ENCODE measurements at places on chromosomes 6 and 20.

DNA sequence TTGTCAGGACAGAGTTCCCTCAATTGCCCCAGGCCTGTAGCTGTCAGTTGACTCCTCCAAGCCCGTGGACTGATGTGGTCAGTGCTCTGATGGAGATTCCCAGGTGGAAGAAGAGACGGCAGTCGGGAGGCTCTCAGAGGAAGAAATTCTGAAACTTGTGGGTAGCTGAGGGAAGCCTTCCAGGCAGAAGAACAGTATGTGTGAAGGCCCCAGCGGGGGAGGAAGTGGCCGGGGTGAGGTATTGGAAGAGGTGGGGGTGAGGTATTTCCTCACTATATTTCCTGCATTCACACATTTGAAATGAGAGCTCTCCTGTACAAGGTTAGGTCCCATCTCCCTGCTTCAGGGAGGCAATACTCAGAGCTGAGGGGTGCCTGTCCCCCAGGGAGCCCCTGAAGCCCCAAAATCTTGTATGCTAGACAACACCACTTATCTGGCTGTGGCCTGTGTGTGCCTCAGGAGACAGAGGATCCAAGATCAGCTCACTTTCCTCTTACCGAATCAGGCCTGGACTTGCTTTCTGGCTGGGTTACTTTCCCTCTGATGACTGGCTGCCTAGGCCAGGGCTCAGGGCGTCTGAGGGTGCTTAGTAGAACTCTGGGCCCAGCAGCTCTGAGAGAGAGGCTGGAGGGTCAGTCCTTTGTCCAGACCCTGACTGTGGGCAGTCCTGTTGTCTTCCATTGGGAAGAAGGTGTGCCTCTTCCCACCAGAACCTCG lies 49.3 kb upstream of the MYL9 start:
- DNase-seq = peak; percentile 73

DNA sequence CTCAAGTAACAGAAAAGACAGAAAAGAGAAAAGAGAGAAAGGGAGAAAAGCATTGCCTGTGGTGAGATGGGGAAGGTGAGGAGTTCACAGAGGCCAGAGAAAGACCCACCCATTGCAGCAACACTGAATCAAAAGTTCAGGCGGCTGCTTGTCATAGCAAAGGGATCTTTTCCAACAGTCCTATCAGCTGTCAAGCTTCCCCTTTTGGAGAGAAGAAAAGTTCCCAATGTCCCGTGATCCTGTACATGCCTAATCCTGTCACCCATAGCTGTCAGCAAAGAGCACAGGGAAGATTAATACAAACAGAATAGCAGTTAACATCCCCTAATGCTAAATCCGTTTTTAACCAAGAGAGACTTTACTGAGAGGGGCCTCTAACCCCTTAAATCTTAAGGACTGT lies 8.9 kb upstream of the TRIM38 start:
- no peak for DNase-seq

- DNase-seq = no peak
Observed at GRCh38 chr6:73696966-73697655, 1.1 kb downstream of the CD109 start.

DNA sequence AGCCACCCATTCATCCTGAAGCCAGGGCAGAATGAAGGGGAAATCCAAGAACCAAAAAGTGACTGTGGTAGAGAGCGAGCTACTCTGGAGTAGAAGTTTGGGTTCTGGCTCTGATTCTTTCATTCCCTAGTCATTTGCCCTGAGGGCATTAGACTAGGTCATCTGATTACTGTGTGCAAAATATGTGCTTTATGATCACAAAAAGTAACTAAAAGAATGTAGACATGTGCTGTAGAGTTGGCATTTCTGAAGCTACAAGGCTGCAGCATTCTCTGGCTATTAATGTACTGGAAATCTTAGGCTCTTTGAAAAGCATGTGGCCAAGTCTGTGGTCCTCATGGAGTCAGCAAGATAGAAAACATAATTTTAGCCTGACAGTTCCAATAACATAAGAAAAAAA lies 94.2 kb downstream of the TBC1D7 start:
- DNase-seq = no peak

DNA sequence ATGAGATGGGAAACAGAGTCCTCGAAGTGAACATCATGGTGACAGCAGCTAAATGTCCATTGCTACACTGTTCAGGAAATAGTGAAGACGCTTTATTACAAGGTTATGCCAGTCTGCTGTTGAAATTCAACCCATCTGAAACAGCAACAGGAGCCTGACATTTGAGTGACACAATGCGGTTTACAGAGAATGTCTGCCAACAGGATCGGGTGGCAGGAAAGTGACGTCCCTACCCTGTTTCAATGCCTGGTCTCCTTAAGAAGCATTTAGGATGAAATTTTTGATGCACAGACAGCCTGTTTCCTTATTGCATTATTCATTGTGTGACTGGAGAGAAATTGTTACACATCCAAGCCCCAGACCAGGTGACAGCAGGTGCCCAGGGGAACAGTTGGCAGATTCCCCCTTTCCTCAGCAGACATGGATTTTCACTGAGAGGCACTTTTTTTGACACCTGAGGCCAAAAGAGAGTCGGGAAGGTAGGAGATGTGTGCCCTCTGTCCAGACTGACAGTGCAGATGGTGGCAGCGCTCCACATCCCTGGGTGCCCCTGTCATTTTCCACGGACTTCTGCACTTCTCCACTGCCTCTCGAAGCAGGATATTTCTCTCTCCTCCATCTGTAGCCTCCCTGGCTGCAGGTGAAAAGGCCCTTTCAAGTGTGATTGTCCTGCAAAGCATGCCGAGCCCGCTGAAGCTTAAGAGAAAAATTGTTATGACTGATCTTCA lies 87.9 kb downstream of the BFSP1 start:
- no peak for DNase-seq

DNA sequence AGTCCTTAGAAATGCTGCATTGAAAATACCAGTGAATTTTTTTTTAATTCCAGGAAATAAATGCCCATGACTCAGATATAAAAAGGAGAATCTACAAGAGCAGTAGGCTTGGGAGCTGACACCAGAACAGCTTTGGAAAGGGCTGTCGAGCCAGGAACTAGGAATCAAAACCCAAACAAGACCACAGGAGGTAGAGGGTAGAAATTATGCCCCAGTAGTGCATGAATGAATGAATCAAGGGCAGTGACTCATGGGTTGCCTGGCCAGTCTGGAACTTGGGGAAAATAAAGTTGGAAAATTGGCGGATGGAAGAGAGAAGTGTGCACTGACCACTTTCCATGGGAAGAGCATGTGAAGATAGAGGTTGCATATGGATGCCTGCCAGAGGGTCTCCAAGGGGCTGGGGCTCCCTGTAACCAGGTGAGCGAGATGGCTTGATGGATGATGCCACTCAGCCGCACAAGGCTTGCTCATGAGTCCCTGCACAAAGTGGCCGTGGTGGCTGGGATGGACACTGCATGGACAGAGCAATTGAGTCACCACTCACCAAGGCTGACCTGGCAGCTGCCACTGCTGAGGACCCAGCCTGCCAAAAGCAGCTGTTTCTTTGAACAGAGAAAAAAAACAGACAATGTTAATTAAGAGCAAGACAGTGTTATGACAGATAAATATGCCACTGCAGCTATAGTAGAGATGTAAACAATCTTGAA lies 15.2 kb upstream of the MCCD1 start:
- no peak for DNase-seq

DNA sequence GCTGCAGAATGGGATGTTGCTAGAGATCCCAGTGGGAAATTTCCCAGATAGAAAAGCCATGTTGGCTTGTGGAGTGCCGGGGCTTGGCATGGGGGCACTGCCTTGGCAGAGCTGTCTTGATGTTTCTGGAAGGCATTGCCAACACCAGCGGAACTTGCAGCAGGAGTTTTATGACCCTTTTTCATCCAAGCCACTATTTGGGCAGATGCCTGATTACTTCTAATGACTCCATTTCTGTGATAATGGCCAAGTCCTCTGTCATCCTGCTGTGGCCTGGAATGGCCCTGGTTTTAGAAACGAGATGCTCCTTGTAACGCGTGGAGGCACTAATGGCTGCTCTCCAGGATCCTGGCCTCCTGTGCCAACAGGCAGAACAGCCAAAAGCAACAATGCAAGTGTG lies 229.0 kb downstream of the ZNF217 start:
- no peak for DNase-seq

DNA sequence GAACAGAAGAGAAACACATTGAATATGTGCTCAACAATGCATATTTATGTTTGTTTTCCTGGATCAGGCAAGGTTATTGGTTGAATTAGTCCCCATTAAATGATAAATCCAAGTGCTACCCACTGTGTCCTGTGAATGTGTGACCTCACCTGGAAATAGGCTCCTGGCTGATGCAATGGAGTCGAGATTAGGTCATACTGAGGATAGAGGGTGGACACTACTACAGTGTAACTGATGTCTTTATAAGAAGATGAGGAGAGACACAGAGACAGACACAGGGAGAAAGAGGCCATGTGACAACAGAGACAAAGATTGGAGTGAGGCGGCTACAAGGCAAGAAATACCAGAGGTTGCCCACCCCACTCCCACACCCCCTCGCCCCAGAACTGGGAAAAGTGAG lies 559.3 kb downstream of the C6orf118 start:
- DNase-seq = no peak

GRCh38 chr6:85089255-85089654 lies 324.9 kb upstream of the TBX18 start:
- no peak for DNase-seq

DNA sequence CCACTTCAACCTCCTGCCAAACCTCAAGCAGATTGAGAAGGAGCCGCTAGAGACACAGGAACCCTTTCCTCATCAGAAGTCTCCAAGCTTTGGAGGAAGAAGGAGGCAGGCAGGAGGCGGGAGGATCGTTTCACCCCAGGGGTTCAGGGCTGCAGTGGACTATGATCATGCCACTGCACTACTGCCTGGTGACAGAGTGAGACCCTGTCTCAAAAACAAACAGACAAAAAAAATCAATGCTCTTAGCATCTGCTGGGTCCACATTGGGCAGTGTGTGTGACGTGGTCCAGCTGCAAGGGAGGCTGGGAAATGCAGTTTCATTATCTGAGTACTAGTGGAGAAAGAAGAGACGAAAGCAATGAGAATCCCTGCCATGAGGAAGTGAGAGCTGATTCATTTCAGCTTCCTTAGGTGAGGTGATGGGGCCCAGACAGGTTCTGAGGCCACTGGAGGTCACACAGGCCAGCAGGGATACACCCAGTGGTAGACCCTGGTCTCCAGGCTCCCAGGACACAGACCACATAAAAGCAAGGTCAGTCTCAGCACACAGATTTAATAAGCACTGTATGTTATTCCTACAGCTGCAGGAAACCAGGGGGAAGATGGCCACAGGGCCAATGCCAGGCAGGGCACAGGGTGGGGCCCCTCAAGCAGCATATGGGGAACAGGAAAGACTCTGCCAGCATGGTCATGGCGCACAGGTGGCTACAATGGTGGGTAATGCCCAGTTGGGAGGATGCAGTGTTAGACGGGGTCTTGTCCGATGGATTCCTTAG lies 4.3 kb downstream of the GFRA4 start:
- no peak for DNase-seq

GRCh38 chr6:2524090-2524489 lies 226.6 kb downstream of the MYLK4 start:
- DNase-seq = no peak

DNA sequence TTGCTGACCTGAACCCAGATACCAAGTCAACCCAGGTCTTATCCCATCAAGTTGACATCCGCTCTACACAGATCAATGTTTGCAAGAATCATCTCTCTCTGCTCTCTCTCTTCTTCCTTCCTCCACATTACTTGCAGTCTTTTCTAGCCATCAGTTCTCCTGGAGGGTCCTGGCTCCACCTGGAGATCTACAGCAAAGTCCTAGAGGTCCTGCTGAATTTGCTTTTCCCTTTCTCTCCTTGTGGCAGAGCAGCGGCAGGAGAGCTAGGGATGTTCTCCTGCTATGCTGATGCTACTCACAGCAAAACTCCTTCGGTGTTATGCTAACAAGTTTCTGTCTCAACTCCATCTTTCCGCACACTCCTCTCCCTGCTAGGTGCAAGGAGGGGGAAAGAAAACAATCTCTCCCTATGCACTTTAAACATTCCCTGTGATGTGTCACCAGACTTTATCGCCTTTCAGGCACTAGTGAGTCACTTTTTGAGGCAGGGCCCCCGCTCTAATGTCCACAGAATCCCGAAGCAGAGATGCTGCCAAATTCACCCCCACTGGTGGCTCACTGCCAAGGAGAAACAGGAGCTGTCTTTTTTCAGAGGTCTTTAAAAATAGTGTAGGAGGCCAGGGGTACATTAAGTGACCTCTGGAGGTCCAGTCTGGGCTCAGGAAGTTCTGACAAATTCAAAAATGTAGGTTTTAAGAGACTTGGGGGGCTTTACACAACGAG lies 62.6 kb downstream of the FAM50B start:
- DNase-seq = no peak

DNA sequence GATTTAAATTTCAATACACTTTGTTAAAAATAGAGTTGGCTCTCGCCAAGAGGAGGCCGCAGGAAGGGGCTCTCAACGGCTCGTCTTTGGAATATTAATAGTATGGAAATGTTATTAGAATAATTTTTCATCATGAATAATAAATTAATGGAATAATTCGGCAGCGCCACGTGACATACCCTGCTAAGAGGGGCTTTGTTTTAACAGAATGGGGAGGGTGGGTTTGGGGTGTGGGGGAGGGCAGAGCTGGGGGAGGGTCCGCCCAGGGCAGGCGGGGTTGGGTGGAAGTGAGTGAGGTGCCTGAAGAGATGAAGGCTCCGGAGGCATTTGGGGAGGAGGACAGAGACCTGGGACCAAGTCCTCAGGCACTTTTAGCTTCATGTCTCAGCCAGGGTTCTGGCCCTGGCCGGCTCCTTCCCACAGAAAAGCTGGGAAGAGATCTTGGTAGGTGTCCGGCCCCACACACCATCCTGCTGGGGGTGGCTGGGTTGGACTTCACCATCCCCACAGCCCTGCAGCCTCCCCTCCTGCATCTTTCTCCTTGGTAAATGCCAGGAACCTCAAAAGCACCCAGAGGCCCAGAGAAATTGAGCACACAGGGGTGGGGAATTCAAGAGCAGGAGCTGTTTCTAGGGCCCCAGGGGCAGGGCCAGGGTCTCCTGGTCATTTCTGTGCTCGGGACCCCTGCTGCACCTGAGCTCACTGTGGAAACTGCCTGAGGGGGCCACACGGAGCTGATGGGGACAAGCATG lies 93.6 kb upstream of the BHLHE23 start:
- DNase-seq = no peak

DNA sequence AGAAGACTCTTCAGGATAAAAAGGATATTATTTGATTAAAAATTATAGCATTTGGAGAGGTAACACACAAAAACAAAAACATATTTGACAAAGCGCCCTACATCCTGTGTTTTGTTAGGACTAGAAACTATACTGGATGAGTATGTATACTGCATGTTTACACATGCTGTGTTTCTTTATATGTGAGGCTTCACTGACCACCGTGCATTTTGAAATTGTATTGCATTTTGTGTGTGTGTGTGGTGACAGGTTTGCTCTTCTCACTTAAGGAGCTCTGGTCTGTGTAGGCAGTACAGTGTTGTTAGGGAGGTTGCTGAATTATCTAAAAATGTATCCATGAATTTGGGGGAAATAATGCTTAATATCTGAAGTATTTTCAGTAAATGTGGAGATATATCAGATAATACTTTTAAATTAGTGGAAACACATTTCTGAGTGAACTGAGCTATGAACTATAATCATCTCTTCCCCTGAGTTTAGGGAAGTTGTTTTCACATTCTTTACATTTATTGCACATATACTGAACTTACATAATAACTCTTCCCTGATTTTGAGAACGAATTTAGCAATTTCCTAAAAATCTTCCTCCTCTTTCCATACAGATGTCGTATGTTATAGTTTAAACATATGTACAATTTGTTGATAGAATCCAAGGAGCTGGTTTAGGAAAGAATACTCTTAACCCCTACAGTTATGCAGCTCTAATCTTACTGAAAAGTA lies 43.3 kb downstream of the TMEM170B start:
- no peak for DNase-seq

GRCh38 chr20:38616457-38616856 lies 14.8 kb downstream of the ARHGAP40 start:
- DNase-seq = no peak

Data from CD8-positive, alpha-beta memory T cell (primary cell).